Fibroblast of lung (primary cell): ENCODE measurements at places on chromosomes 2 and 18. TPM values are rescaled to one million over a fixed set of nuclear protein-coding genes. Genes with fewer than 3 reads are reported as not detected.

RNF25 gene
- total RNA-seq = 26.7 and 39.1 TPM in 2 replicates

AMER3 gene
- not detected in 2 replicates for total RNA-seq

SLC16A14 gene
- total RNA-seq = 1.5 and 5.6 TPM in 2 replicates

CENPA gene
- 1.8 and 9.7 TPM in 2 replicates for total RNA-seq

LBX2 gene
- total RNA-seq = 1.5 and 3.0 TPM in 2 replicates

CPS1 gene
- 25.7 and 27.4 TPM in 2 replicates for total RNA-seq

SLC5A7 gene
- total RNA-seq = not detected in 2 replicates

DNA sequence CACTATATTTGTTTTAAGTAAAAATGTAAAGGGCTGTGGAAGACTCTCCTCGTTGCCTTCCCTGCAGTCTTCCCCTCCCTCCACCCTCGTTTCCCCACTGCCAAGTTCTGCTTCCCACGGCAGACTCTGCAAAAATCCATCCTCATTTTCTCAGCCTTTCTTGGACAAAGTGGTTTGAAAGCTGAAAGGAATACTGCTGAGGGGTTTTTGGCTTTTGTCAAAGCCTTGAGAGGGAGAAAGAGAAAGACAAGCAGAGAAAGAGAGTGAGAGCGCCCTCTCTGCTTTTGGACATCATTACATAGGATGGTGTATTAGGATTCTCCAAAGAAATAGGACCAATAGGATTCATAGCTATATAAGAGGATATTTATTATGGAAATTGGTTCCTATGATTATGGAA lies 455.9 kb upstream of the SOX11 start:
- no peaks in the 10 kb centered on the region for H3K27me3 ChIP-seq
- H3K36me3 ChIP-seq = no peaks in the 10 kb centered on the region
- H3K4me1 ChIP-seq = no peaks in the 10 kb centered on the region
- H3K27ac ChIP-seq = no peak overlapping the region

DNA sequence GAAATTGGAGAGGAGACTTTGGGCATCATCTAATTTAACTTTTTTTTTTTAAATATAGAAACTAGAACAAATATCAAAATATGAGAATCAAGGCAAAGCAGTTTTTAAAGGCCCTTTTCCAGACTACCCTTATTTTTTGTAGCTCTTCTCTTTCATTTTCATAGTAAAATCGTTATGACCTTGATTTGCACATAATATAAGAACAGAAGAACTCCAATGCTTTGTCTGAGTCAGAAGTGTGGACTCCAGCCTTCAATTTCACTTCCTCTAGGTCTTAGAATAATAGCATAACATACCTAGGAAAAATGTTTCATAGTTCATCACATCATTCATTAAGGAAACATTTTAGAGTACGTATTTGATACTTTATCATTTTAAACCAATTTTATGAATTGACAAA lies 74.4 kb downstream of the ANKRD12 start:
- H3K4me3 ChIP-seq = no peak overlapping the region
- DNase-seq = peak; percentile 11
- H3K27me3 ChIP-seq = no peaks in the 10 kb centered on the region

DNA sequence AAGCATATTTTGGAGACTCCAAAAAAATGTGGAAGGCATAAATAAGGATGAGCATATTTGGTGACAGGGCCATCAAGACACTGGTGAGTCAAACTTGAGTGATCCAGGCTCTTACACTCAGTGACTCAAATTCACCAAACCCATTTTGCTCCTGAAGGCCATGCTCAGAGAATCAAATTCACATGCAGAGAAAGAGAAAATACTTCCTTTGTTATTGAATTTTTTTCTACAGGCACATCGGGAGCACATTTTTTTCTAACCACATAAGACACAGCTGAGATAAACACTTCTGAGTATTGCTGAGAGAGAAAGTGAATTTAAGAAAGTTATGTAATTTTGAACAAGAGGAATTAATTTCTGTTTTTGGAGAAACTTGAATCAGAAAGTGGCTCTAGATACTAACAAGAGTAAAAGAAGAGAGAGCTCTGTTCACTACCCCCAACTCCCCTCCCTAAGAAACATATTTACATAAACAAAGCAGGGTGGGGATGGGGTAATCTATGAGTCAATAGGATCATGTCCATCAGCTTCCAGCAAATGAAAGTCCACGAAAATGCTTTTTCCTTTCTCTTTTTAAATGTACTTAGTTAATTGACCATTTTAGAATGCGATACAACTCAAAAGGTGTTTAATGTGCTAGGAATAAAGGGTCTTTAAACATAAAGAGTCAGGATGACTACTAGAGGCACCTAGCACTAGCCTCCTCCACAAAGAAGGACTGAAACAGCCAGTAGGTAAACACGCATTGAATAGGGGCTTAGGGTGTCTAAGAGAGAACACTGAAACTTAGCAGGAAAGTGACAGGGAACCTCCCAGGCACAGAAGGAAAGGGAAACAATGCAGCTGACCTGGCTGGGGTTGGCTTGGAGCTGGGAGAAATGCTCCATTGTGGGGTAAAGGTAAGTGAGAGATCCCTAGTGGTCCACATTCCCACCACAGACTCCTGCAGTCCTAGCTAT lies 152.3 kb downstream of the KCNE4 start:
- no peaks in the 10 kb centered on the region for H3K27me3 ChIP-seq
- DNase-seq = peak; percentile 32

DNA sequence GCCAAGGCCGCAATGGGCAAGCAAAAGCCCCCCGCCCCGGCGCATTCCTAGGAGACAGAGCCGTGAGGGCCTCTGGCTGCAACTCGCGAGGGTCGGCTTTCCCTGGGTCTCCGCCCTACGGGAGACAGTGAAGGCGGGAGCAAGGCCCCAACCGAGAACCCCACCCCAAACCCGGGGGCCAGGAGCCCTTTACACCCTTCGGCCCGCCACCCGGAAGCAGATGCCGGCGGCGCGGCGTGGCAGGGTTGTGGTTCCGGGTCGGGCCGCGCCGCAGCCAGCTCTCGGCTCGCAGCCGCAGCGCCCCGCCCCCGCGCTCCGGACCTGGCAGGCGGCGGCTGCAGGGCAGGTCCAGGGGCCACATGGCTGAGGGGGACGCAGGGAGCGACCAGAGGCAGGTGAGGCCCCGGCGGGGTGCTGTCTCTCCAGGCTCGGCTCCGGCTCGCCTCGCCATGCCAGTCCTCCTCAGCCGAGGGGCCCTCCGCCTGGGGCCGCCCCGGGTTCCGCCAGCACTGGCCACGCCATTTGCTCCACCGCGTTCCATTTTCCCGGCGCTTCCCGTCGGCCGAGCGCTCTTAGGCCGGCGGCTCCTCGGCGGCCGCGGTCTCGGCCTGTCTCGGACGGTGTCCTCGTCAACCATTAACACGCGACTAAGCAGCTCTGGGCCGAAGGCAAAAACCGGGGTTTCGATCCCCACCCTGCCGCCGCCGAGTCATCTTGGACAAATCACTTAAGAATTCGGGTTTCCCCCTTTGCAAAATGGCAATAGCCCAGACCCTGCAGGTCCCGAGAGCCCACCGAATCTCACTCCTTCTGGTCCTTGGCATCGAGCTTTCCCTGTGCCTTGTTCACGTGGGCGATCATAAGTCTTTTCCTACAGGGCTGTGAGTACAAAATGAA lies at the start of gene IMPACT:
IMPACT (plus strand) TSS at position 273 of the 897 bp plus-strand sequence; CDS start at position 360, 87 bp downstream.
- peak within 1 kb of the TSS; percentile 77 for H3K4me3 ChIP-seq
- no peaks in the 10 kb centered on the region for H3K4me1 ChIP-seq
- H3K27me3 ChIP-seq = no peaks in the 10 kb centered on the region
- peak; percentile 80 for DNase-seq

DNA sequence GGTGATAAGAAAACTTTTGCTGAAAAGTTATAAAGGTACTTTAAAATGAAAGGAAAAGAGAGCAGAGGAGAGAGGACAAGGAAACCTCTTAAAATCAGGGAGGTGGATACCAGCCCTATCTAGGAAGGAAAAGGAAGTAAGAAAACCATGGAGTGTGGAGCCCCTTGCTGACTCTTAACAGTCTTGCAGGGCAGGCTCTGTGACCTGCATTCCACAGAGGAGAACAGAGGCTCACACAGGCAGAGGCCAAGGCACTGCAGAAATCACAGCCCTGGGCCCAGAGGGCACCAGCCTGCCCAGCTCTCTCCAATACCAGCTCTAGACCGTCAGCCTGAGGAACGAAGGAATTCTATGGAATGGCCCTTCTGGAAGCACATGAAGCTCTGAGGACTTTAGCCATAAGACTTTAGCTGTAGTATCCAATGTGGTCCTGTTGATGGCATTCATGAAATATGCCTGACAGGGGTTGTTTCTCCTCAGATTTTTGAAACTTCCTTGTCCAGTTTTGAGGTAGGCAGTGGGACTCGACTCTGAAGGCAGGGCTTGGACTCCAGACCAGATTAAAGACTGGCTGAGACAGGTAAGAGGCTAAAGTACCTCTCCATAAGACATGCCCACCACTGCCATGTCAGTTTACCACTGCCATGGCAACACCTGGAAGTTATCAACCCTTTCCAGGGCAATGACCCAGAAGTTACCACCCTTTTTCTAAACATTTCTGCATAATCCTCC lies 216.3 kb downstream of the ANAPC1 start:
- H3K4me3 ChIP-seq = no peak overlapping the region
- H3K36me3 ChIP-seq = no peaks in the 10 kb centered on the region
- H3K27me3 ChIP-seq = no peaks in the 10 kb centered on the region
- peaks cover 12% of the 10 kb centered on the region for H3K4me1 ChIP-seq
- H3K27ac ChIP-seq = no peak overlapping the region
- peak; percentile 88 for DNase-seq

GRCh38 chr18:73752965-73753364 lies 394.7 kb downstream of the FBXO15 start:
- H3K4me1 ChIP-seq = no peaks in the 10 kb centered on the region
- no peak overlapping the region for H3K27ac ChIP-seq
- H3K36me3 ChIP-seq = no peaks in the 10 kb centered on the region
- H3K4me3 ChIP-seq = no peak overlapping the region

DNA sequence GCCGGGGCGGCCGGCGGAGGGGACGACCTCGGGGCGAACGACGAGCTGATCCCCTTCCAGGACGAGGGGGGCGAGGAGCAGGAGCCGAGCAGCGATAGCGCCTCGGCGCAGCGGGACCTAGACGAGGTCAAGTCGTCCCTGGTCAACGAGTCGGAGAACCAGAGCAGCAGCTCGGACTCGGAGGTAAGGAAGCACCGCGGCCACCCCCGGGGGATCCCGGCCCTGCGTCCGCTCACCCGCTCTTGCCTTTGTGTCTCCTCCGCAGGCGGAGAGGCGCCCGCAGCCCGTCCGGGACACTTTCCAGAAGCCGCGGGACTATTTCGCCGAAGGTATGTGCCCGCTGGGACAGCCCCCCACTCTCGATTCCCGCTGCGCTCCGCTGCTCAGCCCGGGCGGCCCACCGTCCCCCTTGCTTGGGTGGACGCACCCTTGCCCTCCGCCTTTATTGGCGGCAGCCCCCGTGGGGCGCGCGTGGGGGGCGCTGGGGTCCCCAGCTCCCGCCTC lies 611 bp downstream of the TCF7L1 start:
- H3K4me1 ChIP-seq = peaks cover 4% of the 10 kb centered on the region
- H3K36me3 ChIP-seq = no peaks in the 10 kb centered on the region
- H3K4me3 ChIP-seq = peak overlapping the region; percentile 78
- peak; percentile 42 for DNase-seq

DNA sequence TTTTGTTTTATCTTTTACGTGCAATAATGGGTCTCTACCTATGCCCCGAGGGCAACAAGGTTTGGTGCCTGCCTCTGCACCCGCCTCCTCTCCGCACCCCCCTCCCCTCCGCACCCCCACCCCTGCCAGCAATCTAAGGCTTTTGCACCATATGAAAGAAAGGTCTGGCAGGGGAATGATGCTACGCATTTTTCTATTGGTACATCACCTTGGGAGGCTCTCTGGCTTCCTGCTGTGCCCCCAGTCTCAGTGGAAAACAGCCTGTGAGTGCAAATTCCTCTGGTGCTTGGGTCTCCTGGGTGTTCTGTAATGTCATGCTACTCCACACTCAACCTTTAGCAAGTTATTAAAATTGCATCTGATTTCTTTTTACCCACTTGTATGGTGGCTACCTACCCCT lies 161.3 kb upstream of the SMAD7 start:
- DNase-seq = no peak
- no peaks in the 10 kb centered on the region for H3K36me3 ChIP-seq
- no peaks in the 10 kb centered on the region for H3K27me3 ChIP-seq
- no peak overlapping the region for H3K27ac ChIP-seq
- H3K4me3 ChIP-seq = no peak overlapping the region

DNA sequence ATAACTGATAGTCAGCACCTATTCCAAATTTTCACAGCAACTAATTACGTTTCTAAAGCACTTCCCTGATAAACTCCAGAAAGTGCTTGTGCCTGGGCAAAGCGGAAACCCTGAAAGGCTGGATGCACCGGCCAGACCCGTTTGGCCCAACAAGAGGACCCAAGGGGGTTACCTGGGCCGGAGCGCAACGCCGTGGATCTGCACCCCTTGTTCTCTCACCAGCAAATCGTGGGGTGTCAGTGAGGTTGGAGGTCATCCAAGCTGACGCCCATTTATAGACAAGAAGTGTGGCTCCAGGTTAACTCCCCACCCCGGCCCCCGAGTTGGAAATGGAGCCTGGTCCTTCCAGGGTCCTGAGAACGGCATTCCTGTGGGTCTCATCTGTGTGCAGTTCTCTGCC lies 167.0 kb upstream of the HDAC4 start:
- H3K4me3 ChIP-seq = no peak overlapping the region
- no peak for DNase-seq
- no peaks in the 10 kb centered on the region for H3K36me3 ChIP-seq
- no peaks in the 10 kb centered on the region for H3K27me3 ChIP-seq

DNA sequence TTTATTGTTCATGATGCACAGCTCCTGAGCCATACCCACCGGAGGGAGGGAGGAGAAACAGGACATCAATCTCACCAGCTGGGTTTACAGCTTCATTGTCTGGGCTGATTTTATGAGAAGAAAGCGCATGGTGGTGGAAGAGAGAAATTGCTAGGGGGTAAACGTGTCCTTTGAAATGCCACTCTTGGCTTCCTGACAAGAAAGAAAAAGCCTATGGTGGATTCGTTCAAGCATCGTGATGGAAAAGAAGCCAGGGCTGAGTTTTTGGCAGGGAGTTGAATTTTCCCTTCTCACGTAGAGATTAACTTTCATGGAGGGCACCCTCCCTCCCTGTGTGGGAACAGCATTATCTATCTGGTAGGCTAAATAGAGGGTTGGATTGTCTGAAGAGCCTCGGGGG lies 502.0 kb downstream of the SLC4A3 start:
- no peak overlapping the region for H3K4me3 ChIP-seq
- H3K27ac ChIP-seq = no peak overlapping the region
- H3K4me1 ChIP-seq = no peaks in the 10 kb centered on the region
- no peaks in the 10 kb centered on the region for H3K27me3 ChIP-seq
- no peak for DNase-seq
- H3K36me3 ChIP-seq = no peaks in the 10 kb centered on the region
